Activated naive CD8-positive, alpha-beta T cell treated with anti-CD3 and anti-CD28 coated beads, Interleukin-2, amount 10 ng/mL, durations not matched to agents 7 days and 5 days (primary cell): ENCODE measurements at places on chromosomes 13 and 19. TPM values are rescaled to one million over a fixed set of nuclear protein-coding genes. Genes with fewer than 3 reads are reported as not detected.

- H3K36me3 ChIP-seq = peaks cover 17% of the 10 kb centered on the region
- peak overlapping the region; percentile 83 for H3K27ac ChIP-seq
- H3K27me3 ChIP-seq = no peaks in the 10 kb centered on the region
Observed at GRCh38 chr19:55640043-55640576, 692 bp upstream of the ZNF580 start.

GRCh38 chr13:47962237-47962636 is 38.8 kb downstream of the SUCLA2 start:
- no peak overlapping the region for H3K4me3 ChIP-seq
- H3K36me3 ChIP-seq = peaks cover 73% of the 10 kb centered on the region
- H3K27ac ChIP-seq = no peak overlapping the region
- H3K4me1 ChIP-seq = no peaks in the 10 kb centered on the region

DNA sequence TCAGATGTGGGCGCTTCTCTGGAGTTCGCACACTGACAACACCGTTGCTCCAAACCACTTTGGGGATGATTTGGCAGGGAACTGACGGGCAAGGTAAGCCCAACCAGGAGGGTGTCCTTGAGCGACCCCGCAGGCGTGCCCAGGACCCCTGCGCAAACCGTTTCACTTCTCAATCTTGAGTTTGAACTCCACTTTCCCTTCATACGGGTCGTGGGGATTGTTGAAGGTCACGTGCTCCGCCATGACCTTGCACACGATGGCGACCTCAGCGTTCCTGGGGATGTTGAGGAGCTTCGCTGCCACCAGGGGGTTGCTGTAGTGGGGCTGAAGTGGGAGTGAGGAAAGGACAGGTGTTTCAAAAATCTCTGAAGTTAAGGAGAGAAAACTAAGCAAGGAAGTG is 8.8 kb downstream of the ATP4B start:
- peak; percentile 9 for DNase-seq
- no peaks in the 10 kb centered on the region for H3K36me3 ChIP-seq
- no peak overlapping the region for H3K27ac ChIP-seq

DNA sequence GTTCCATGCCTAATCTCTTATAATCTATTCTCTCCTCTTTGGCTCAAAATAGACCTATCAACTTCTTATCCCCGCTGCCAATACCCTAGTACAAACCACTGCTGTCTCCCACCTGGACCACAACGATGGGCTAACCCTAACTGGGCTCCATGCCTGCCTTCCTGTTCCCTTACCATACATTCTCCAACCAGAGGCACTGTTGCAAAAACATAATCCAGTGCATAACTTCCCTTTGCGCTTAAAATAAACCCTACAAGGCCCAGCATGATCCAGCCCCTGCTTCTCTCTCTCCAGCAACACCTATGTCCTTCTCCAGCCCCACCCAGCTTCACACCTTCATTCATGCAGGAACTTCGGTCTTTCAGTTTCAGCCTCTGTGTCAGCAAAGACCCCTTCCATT is 27.4 kb upstream of the CEBPA start:
- no peaks in the 10 kb centered on the region for H3K36me3 ChIP-seq
- no peak overlapping the region for H3K4me3 ChIP-seq
- H3K4me1 ChIP-seq = no peaks in the 10 kb centered on the region
- H3K27me3 ChIP-seq = peaks cover 15% of the 10 kb centered on the region

DNA sequence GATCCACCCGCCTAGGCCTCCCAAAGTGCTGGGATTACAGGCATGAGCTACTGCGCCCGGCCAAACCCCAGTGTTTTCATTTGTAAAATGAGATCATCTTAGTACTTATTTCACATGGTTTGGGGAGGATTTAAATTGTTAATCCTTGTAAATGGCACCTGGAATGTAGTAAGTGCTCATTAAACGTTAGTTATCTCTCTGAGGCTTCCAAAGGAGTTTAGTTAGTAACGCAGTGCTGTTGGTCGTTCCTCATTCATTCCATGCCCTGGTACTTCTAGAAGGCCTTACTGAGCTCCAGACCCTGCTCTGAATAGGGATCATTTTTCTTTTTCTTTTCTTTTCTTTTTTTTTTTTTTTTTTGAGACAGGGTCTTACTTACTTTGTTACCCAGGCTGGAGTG is 5.2 kb downstream of the CPT1C start:
- H3K27ac ChIP-seq = no peak overlapping the region
- H3K36me3 ChIP-seq = no peaks in the 10 kb centered on the region
- no peak for DNase-seq
- no peak overlapping the region for H3K4me3 ChIP-seq
- H3K27me3 ChIP-seq = peaks cover 11% of the 10 kb centered on the region
- H3K4me1 ChIP-seq = peaks cover under 1% of the 10 kb centered on the region

DNA sequence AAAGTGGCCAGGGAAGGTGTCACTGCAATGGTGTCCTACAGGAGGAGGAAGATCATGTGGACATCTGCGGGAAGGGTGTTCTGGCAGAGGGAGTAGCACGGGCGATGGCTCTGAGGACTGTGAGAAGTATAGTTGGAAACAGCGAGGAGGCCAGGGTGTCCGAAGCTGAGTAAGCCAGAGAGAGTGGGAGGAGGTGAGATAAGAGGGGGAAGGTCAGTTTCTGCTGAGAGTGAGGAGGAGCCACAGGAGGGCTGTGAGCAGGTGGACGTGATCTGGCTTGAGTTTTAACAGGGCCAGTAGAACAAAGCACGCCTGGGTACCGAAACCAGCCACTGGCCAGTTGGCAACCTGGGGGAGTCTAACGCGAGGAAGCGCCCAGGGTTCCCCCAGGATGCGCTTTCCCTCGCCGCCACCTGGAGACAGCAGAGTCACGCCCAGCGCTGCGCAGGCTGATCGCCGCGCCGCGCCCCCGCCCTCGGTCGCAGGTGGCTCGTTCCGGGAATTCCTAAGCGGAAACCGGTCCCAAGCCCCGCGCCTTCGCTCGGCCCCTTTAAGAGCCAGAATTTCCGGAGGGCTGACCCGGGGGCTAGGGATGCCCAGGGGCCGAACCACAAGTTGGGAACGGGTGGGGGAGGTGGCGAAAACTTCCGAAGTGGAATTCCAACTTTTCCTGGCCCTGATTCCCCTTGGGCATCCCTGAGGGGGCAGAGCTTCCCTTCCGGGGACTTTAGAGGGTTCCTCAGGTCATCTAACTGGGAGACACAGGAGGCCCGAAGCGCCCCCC is 1.1 kb upstream of the LSR start:
- H3K4me3 ChIP-seq = peak overlapping the region; percentile 93
- peaks cover 17% of the 10 kb centered on the region for H3K4me1 ChIP-seq
- H3K27me3 ChIP-seq = peaks cover 15% of the 10 kb centered on the region
- peaks cover 12% of the 10 kb centered on the region for H3K36me3 ChIP-seq

DNA sequence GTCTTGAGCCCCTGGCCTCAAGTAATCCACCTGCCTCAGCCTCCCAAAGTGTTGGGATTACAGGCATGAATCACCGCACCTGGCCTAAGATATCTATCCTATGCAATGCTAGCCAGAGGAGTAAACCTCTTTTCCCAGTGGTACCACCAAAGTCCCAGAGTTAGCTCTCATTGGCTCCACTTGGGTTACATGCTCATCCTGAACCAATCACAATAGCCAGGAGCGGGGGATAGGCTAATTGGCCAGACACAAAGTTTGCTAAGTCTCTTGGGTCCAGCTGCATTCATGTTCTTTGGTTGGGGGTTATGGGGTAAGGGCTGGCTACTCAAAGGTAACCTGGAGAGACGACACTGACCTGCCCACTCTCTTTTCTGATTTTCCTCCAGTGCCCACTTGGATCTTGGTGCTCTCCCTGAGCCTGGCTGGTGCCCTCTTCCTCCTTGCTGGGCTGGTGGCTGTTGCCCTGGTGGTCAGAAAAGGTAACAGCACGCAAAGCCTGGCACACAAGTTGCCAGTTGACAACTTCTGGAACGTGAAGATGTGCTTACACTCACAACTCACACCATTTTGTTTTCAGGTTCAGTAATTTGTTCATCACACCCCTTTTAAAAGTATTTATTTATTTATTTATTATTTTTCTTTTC is 7.8 kb downstream of the C19orf38 start:
- no peaks in the 10 kb centered on the region for H3K4me1 ChIP-seq
- no peaks in the 10 kb centered on the region for H3K27me3 ChIP-seq
- DNase-seq = no peak
- H3K27ac ChIP-seq = no peak overlapping the region
- no peaks in the 10 kb centered on the region for H3K36me3 ChIP-seq

- peaks cover 21% of the 10 kb centered on the region for H3K4me1 ChIP-seq
- peak overlapping the region; percentile 82 for H3K27ac ChIP-seq
- H3K4me3 ChIP-seq = peak overlapping the region; percentile 70
- DNase-seq = no peak
- no peaks in the 10 kb centered on the region for H3K36me3 ChIP-seq
Observed at GRCh38 chr19:41457241-41457640, 14.3 kb downstream of the ERICH4 start.

GRCh38 chr13:46893221-46893740 is 3.6 kb downstream of the HTR2A start:
- no peaks in the 10 kb centered on the region for H3K36me3 ChIP-seq
- peaks cover 9% of the 10 kb centered on the region for H3K4me1 ChIP-seq
- no peak overlapping the region for H3K27ac ChIP-seq

DNA sequence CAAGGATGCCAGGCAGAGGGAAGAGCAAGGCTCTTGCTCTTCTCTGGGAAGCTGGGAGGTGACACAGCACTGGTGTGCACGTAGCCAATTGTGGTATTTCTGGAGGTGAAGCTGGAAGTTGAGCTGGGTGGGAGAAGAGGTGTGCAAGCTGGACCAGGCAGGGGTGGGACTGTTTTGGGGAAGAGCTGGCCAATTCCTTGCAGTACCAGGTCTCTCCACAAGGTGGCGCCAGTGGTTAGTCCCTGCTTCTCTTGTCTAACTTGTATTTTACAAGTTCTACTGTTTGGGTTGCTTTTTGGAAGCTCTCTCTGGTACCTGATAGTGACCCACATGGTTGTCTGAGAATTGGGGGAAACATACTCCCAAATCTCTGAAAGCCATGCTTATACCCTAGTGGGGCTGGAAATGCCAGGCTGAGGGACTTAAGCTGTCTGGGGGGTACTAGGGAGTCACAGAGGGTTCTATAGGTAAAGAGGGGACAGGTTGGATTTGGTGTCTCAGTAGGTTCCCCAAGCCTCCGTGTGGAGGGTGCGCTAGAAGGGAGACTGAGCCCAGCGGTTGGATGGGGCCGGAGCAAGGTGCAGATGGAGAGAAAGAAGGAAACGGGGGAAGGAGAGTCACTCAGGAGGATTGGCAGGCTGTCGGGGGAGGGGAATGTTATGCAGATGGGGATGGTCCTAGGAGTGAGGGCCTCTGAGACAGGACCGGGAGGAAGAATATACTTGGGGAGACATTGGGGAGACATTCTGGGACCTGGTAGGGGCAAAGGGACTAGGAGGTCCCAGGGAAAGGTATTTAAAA is 3.0 kb downstream of the HPN start:
- peaks cover 7% of the 10 kb centered on the region for H3K27me3 ChIP-seq
- H3K4me1 ChIP-seq = peaks cover 23% of the 10 kb centered on the region
- no peaks in the 10 kb centered on the region for H3K36me3 ChIP-seq
- H3K27ac ChIP-seq = no peak overlapping the region
- no peak overlapping the region for H3K4me3 ChIP-seq

DNA sequence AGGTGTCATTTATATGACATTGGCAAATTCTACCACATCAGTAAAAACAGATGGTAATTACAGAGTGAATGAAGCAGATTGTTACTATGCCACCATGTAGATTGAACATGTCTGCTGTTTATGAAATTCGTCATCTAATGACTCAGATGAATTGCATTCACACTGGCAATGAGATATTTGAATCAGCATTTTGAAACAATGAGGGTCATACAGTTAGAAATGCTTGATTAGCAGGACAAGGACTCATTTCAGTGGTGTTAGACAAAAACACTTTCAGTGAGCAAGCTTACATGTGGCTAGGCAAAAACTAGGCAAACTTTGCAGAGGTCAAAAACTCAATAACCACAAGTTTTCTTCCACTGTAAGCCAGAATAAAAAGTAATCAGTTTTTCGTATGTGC is 1165.0 kb downstream of the SLITRK1 start:
- no peak overlapping the region for H3K4me3 ChIP-seq
- no peaks in the 10 kb centered on the region for H3K27me3 ChIP-seq
- no peaks in the 10 kb centered on the region for H3K36me3 ChIP-seq
- no peaks in the 10 kb centered on the region for H3K4me1 ChIP-seq

DNA sequence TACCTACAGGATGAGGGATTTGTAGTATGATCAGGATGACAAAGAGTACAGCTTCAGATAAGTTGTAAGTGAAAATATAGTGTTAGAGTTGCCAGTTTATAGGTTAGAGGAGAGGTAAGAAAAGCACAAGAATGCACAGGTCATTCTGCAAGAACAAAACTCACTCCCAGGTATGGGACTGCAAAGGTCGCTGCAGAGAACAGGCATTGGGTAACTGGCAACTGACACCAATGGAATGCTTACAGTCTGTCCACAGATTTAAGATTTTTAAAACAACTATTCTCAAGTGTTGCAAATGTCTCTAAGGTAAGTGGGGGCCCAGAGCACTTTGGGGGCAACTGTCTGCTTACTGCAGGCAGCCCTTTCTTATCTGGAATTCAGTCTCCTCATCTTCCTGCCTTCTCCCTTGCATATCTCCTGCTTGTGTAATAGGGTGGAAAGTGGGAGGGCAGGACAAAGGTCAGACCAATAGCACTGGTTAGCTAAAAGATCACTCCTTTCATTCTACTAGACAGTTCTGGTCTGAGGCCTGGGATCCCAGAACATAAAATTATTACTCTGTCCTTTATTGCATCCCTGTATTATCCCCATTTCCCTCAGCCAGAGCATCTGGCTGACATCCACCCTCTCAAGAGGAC is 42.3 kb upstream of the ZNF726 start:
- no peak overlapping the region for H3K27ac ChIP-seq
- H3K27me3 ChIP-seq = no peaks in the 10 kb centered on the region
- DNase-seq = no peak
- H3K4me3 ChIP-seq = no peak overlapping the region
- H3K36me3 ChIP-seq = no peaks in the 10 kb centered on the region

GRCh38 chr19:54448040-54448773 is 792 bp upstream of the LENG8 start:
- H3K4me1 ChIP-seq = peaks cover 21% of the 10 kb centered on the region
- H3K27ac ChIP-seq = peak overlapping the region; percentile 98
- peak; percentile 62 for DNase-seq
- H3K36me3 ChIP-seq = peaks cover 18% of the 10 kb centered on the region
- H3K27me3 ChIP-seq = no peaks in the 10 kb centered on the region

- peaks cover 13% of the 10 kb centered on the region for H3K27me3 ChIP-seq
- peak overlapping the region; percentile 34 for H3K27ac ChIP-seq
- peaks cover 22% of the 10 kb centered on the region for H3K4me1 ChIP-seq
Observed at GRCh38 chr19:16061943-16062342, 14.4 kb upstream of the TPM4 start.

Gene KIR3DL2
- total RNA-seq = 0.36 TPM

Gene ZNF134
- total RNA-seq = 34.3 TPM

Gene C19orf44
- total RNA-seq = 3.3 TPM

Gene ZNF829
- total RNA-seq = 8.4 TPM
